ENCODE measurements at places on chromosomes 3 and 15. TPM values are rescaled to one million over a fixed set of nuclear protein-coding genes. Genes with fewer than 3 reads are reported as not detected.
A peak's percentile ranks its signal among the peaks of the same experiment; 100 is the strongest.

DNA sequence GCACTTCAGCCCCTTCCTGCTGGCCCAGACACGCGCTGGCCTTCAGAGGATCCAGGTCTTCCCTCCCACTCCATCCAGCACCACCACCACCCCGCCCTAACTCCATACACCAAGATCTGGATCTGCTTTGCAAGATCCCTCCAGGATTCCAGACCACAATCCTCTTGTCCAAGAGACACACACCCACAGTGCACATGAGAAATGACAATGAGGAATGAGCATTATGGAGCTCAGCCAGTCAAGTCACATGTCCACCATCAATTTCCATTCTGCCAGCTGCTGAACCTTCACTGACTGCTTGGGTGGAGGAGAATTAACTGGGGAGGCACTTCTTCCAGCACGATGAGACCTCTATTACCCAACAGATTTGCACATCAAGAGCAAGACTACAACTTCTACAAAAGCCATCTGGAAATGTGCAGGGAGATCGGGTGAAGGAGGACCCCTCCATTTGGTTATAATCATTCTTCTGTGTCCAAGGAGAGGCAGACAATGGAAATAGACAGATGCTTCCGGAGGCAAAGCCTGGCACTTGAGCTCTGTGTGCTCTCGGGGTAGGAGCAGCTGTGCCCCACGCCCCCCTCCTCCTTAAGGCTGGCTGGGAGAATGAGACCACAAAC is 12.3 kb upstream of the SPATA12 start:
- no peak overlapping the region for H3K27ac ChIP-seq
- DNase-seq = no peak
- H3K4me1 ChIP-seq = peaks cover 5% of the 10 kb centered on the region
- no peak overlapping the region for H3K4me3 ChIP-seq
- H3K36me3 ChIP-seq = no peaks in the 10 kb centered on the region

- DNase-seq = peak; percentile 79
- H3K4me3 ChIP-seq = peak overlapping the region; percentile 70
- H3K36me3 ChIP-seq = no peaks in the 10 kb centered on the region
- peaks cover 19% of the 10 kb centered on the region for H3K4me1 ChIP-seq
- peak overlapping the region; percentile 72 for H3K27ac ChIP-seq
- no peaks in the 10 kb centered on the region for H3K27me3 ChIP-seq
Measured at GRCh38 chr3:71724584-71725270, 475 bp downstream of the EIF4E3 start.

GRCh38 chr3:196554205-196554604 is 14.1 kb downstream of the WDR53 start:
- peaks cover 13% of the 10 kb centered on the region for H3K36me3 ChIP-seq
- no peaks in the 10 kb centered on the region for H3K27me3 ChIP-seq
- H3K27ac ChIP-seq = no peak overlapping the region
- no peak overlapping the region for H3K4me3 ChIP-seq

GRCh38 chr15:96042734-96043224 is 287.7 kb upstream of the NR2F2 start:
- no peak overlapping the region for H3K27ac ChIP-seq
- peaks cover 5% of the 10 kb centered on the region for H3K4me1 ChIP-seq
- no peak overlapping the region for H3K4me3 ChIP-seq
- H3K36me3 ChIP-seq = no peaks in the 10 kb centered on the region

DHFR2 gene
- 8.1 TPM for total RNA-seq

DNA sequence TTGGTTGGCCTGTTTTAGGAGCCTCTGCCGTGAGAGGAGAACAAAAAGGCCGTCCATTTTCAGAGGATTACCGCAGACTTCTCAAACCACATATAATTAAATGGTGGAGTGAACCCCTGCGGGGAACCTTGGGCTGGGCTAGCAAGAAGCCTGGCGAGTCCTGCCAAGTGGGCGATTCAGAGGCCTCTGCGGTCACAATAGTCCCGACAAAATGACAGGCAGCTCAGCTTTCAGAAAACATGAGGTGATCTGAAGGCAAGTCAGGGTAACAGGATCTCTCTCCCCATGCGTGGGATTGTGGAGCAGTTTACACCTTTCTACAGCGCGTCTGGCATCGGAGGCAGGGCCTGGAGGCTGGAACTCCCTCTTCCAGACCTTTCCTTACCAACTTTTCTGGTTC is 134.8 kb downstream of the ASB7 start:
- no peaks in the 10 kb centered on the region for H3K36me3 ChIP-seq
- H3K4me3 ChIP-seq = no peak overlapping the region
- H3K27me3 ChIP-seq = no peaks in the 10 kb centered on the region
- peaks cover 5% of the 10 kb centered on the region for H3K4me1 ChIP-seq

GRCh38 chr3:16253601-16254000 is 11.1 kb downstream of the DPH3 start:
- peak overlapping the region; percentile 42 for H3K27ac ChIP-seq
- H3K4me1 ChIP-seq = peaks cover 15% of the 10 kb centered on the region
- peaks cover 8% of the 10 kb centered on the region for H3K36me3 ChIP-seq
- H3K4me3 ChIP-seq = no peak overlapping the region

DNA sequence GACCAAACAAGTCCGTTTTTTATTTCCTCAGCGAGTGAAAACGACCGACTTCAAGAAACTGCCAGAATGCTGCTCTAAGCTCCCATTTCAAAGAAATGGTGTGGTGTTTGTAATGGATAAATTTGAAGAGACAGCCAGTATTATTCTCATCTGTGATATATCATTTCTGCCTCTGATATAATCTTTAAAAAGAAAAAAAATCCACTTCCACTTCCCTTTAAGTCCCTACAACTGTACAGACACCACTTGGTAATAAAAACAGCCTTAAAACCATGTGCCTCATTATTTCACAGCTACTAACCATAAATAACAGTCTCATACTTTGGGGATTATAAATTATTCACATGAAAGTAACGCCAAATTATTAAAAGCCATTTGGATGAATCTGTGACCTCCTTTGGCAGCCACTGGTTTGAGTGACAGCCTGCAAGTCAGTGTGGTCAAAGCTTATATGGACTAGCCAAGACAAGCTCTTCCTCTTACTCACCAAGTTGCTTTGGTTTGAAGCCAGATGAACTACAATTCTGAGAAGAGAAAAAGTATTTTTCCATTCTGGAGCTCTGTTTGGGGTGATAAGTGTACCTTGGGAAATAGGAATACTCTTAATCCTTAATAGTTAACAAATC is 168.0 kb downstream of the SHOX2 start:
- H3K27me3 ChIP-seq = no peaks in the 10 kb centered on the region
- no peaks in the 10 kb centered on the region for H3K36me3 ChIP-seq
- H3K4me3 ChIP-seq = no peak overlapping the region
- DNase-seq = no peak
- no peaks in the 10 kb centered on the region for H3K4me1 ChIP-seq
- H3K27ac ChIP-seq = no peak overlapping the region

HDC gene
- 4.1 TPM for total RNA-seq

ACOX2 gene
- total RNA-seq = 20.1 TPM

DNA sequence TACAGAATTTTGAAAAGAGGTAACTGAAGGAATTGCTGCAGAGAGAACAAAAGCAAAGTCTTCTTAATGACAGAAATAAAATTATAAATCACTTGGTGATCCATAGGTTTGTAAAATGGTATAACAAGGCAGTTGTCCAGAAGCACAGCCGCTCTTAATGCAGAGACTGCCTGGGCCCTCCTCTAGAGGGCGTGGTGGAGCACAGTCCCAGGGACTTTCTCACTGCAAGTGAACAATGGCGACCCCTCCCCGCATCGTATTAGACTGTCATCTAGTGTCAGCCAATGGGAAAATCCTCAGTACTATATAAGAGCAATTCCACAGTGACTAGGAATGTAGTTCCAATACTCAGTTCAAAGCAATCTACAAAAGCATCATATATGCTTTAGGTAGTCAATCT is 26.4 kb upstream of the ZBED2 start:
- H3K36me3 ChIP-seq = no peaks in the 10 kb centered on the region
- no peak overlapping the region for H3K4me3 ChIP-seq
- no peaks in the 10 kb centered on the region for H3K4me1 ChIP-seq
- DNase-seq = peak; percentile 18

DNA sequence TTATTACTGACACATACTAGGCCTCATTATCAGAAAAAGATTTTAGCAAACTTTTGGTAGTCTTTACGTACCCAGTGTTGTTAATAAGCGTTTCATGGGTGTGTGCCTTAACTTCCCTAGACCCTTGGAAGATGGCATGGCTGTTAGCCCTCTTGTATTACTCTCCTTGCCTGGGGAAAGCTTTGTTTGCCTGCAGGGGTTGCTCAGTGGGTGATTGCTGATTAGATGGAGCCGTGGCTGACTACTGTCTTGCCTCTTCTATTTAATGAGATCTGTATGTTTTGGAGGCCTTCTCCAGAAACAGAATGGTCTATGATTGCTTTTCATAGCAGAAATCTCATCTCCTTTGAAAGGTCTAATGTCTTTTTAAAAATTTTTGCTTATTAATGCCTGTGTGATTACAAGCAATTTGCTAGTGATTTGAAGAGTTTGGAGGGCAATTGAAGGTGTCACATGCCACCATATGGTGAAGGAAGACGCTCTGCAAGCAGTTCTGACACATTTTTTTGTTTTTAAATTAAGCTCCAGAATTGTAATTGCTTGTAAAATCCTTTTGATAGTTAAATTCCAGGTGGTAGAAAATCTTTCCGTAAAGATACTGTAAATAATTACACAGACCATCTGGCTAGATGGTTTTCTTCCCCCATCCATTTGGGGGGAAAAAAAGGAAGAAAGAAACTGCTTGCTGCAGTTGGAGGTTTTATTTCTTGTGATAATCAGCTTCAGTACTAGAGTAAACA is 11.4 kb upstream of the C3orf20 start:
- no peaks in the 10 kb centered on the region for H3K27me3 ChIP-seq
- DNase-seq = no peak
- H3K27ac ChIP-seq = no peak overlapping the region
- no peak overlapping the region for H3K4me3 ChIP-seq

- peaks cover 4% of the 10 kb centered on the region for H3K4me1 ChIP-seq
Measured at GRCh38 chr3:170632780-170633179, 46.9 kb upstream of the SLC7A14 start.

GCHFR gene
- total RNA-seq = 55.2 TPM

DNA sequence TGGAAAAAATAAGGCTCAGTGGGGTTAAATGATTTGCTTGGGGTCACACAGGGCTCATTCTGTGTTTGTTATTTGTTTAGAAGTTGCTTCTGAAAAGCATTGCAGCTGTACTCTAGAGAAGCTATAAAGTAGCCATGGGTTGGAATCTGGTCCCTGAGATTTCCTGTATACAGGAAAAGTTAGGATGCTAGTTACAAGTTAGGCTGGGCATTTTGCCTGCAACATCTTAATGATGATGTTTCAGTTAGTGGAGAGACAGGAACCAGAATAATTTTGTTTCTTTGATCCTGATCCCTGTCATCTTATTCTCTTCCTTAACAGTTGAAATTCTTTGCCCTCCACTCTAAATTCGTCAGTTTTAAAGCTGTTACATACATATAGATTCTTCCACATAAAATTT is 445.3 kb downstream of the OTOL1 start:
- no peaks in the 10 kb centered on the region for H3K4me1 ChIP-seq
- no peak overlapping the region for H3K27ac ChIP-seq
- H3K4me3 ChIP-seq = no peak overlapping the region
- no peaks in the 10 kb centered on the region for H3K36me3 ChIP-seq
- no peak for DNase-seq

NRROS gene
- 19.5 TPM for total RNA-seq

DNA sequence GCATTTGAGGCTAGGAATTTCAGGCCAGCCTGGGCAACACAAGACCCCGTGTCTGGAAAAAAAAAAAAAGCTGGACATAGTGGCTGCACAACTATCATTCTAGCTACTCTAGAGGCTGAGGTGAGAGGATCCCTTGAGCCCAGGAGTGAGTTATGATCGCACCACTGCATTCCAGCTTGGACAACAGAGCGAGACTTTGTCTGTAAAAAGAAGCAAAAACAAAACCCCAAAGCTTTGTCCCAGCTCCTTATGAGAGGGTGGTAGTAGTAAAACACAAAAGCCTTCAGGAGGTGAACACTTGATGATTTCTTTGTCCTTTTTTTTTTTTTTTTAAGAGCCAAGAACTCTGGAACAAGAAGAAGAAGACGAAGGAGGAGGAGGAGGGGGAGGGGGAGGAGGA is 1.1 kb upstream of the CD200 start:
- H3K27ac ChIP-seq = no peak overlapping the region
- no peaks in the 10 kb centered on the region for H3K36me3 ChIP-seq
- H3K4me3 ChIP-seq = no peak overlapping the region
- no peaks in the 10 kb centered on the region for H3K27me3 ChIP-seq
- peaks cover 6% of the 10 kb centered on the region for H3K4me1 ChIP-seq
- no peak for DNase-seq

DNA sequence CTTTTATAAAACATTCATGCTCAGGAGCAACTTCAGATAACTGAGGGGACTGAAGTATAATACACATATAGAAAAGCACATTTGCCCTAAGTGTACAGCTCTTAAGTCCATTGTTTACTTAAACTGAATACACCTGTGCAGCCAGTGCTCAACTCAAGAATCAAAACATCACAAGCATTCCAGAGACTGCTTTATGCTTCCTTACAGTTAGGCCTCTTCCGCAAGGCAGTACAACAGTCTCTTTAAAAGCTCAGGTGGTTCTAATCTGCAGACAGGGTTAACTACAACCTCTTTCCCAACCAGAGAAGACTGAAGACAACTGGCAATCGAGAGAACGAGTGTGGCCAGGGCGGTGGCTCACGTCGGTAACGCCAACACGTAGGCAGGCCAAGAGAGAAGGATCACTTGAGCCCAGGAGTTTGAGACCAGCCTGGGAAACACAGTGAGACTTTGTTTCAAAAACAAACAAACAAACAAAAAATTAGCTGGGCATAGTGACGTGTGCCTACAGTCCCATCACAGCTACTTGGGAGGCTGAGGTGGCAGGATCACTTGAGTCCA is 16.9 kb downstream of the MCCC1 start:
- DNase-seq = no peak
- no peaks in the 10 kb centered on the region for H3K27me3 ChIP-seq
- no peaks in the 10 kb centered on the region for H3K4me1 ChIP-seq

DNA sequence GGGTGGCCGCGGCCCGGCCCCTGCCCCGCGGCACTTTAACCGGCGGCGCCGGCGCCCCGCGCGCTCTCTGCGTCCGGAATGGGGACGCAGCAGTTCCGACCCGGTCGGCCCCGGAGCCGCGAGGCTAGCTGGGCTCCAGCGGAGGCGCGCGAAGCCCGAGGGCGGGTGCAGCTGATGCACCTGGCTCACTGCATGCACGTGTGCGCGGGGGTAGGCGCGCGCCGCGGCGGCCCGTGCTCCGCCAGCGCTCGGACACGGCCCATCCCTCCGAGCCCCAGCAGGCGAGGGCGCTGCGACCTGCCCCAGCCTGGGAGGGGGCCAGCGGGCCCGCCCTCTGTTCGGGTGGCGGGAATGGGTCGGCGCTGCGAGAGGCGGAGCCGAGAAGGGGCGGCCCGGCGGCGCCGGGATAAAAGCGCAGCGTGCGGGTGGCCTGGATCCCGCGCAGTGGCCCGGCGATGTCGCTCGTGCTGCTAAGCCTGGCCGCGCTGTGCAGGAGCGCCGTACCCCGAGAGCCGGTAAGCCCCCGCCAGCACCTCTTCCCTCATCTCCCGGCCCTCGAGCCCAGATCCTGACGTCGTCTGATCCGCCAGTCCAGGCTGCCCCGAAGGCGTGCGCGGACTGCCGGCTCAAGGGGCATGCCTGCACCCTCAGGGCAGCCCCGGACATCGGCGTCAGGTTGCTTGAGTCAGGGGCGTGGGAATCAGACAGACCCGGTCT is at the start of the genes CHDH and IL17RB:
CHDH (minus strand) TSS at position 286 of the 717 bp plus-strand sequence. CDS start 22,411 bp downstream, outside the sequence.
IL17RB (plus strand) TSS at position 435 of the 717 bp plus-strand sequence; CDS start at position 456, 21 bp downstream.
- peak within 1 kb of the TSS; percentile 71 for H3K4me3 ChIP-seq
- peaks cover 20% of the 10 kb centered on the region for H3K4me1 ChIP-seq
- DNase-seq = peak; percentile 92
- H3K36me3 ChIP-seq = no peaks in the 10 kb centered on the region

GOLGA6B gene
- total RNA-seq = not detected

GRCh38 chr3:79809106-79809505 is 41.3 kb upstream of the ROBO1 start:
- no peak overlapping the region for H3K4me3 ChIP-seq
- no peak for DNase-seq
- no peaks in the 10 kb centered on the region for H3K27me3 ChIP-seq
- H3K27ac ChIP-seq = no peak overlapping the region

EFCC1 gene
- total RNA-seq = 17.2 TPM

Data from upper lobe of right lung (tissue), 1 donor.